Stimulated activated naive CD8-positive, alpha-beta T cell treated with anti-CD3 and anti-CD28 coated beads, Interleukin-15, Interleukin-2, amounts not matched to agents 100 U/mL and 50 U/mL, for 24 hours (primary cell): ENCODE measurements at places on chromosomes 1 and 21.

GRCh38 chr1:248860007-248860406 lies 1.1 kb upstream of the ZNF692 start:
- DNase-seq: no peak

DNA sequence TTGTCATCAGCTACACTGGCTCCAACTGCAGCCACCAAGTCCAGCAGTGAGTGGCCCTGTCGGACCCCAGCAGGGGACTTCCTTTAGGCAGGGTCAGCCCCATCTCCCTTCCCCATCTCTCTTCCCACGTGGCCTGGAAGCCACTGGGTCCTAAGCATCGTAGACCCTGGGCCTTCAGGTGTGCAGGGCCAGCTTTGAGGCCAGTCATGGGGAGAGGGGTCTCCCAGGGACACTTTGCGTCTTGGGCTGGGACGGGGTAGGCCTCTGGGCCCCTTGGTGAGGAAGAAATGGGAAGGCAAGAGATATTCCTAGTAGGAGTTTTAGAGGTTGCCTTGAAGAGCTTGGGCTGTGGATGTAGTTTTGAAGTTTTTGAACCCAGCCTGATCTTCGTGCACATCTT lies 12.1 kb upstream of the MIIP start:
- DNase-seq: no peak

GRCh38 chr21:29625990-29626389 lies 313.8 kb downstream of the GRIK1 start:
- no peak for DNase-seq

- DNase-seq: no peak
Measured at GRCh38 chr1:12466816-12467215, 151.2 kb downstream of the DHRS3 start.

GRCh38 chr1:162882248-162882674 lies 21.3 kb upstream of the CCDC190 start:
- no peak for DNase-seq

DNA sequence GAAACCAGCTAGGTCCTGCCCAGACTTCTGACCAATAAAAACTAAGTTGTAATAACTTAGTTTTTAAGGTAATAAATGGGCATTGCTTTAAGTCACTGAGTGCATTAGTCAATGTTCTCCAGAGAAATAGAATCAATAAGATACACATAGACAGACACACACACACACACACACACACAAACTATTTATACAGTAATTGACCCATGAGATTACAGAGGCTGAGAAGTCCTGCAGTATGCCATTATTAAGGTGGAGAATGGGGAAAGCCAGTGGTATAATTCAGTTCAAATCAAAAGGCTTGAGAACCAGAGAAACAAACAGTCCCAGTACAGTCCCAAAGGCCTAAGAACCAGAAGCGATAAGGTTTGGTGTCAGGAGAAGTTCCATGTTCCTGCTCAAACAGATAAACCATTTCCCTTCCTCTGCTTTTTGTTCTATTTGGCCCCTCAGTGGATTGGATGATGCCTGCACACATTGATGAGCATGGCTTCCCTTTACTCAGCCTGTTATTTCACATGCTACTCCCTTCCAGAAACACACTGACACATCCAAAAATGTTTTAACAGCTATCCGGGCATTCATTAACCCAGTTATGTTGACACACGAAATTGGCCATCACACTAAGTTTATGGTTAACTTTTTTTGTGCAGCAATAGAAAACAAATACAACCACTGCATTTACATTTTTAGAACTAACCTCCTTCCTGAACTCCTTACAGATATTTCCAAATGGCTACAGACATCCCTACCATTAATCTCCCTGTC lies 828.2 kb upstream of the NCAM2 start:
- DNase-seq: no peak

GRCh38 chr1:167746013-167746672 lies 24.4 kb downstream of the MPZL1 start:
- DNase-seq: no peak

DNA sequence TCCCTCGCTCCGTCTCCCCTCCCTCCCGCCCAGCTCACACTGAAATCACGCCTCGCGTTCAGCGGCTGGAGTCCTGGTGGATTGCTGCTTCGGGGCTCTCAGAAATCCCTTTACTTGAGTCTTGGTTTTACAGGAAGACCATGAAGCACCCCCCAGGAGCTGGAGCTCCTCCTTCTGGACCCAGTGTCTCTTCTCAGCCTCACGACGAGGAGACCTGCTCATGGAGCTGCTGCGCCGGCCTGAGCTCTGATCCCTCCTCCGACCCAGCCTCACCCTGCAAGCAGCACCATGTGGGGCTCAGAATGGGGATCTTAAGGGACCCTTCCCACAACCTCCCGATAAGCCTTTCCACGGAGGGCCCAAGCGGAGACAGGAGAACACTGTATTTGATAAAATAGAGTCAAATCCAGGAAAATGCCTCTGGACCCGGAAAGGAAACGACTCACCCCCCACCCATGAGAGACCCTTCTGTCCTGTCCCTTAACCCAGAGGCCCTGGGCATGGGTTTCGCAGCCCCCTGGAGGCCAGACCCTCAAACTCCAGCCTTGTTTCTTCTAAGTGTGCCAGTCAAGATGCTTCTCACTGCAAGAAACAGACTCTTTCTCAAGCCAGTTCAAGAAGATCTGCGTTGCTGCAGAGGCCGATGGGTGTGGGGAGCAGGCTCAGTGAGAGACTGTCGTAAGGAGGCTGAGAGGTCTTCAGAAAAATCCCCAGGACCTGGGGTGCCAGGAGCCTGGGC lies 26.1 kb downstream of the PDE9A start:
- DNase-seq: no peak

DNA sequence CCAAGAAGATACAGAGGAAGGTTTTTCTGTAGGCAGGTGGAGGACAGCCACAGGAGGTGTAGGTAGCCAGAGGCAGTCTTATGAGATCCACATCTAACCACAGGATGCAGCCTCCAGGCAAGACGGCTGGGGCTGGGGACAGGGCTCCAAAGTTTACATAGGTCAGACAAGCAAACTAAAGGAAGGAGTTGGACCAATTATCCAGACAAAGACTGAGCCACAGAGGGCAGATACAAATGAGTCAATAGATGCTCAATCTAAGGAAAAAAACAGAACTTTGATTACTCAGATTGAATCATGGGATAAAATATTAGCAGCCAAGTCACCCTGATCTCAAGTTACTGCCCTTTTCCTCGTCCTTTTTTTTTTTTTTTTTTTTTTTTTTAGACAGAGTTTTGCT lies 91.6 kb downstream of the RGS7 start:
- no peak for DNase-seq

DNA sequence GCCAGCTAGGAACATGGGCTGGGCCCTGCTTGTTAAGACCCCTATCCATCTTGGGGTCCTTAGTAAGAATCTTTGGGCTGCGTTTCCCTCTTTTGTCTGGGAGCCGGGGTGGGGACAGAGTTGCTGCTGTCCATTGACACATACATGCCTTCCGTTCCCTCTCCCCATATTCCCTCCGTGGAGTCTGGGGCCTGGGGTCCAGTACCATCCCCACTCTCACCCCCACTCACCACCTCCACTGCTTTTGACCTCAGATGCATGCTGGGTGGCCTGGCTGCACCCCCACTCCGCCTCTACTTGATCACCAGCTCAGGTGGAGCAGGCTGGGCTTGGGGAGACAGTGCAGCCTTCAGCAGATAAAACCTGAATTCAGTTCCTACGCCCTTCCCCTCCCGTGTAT lies 3.3 kb downstream of the RD3 start:
- DNase-seq: no peak

DNA sequence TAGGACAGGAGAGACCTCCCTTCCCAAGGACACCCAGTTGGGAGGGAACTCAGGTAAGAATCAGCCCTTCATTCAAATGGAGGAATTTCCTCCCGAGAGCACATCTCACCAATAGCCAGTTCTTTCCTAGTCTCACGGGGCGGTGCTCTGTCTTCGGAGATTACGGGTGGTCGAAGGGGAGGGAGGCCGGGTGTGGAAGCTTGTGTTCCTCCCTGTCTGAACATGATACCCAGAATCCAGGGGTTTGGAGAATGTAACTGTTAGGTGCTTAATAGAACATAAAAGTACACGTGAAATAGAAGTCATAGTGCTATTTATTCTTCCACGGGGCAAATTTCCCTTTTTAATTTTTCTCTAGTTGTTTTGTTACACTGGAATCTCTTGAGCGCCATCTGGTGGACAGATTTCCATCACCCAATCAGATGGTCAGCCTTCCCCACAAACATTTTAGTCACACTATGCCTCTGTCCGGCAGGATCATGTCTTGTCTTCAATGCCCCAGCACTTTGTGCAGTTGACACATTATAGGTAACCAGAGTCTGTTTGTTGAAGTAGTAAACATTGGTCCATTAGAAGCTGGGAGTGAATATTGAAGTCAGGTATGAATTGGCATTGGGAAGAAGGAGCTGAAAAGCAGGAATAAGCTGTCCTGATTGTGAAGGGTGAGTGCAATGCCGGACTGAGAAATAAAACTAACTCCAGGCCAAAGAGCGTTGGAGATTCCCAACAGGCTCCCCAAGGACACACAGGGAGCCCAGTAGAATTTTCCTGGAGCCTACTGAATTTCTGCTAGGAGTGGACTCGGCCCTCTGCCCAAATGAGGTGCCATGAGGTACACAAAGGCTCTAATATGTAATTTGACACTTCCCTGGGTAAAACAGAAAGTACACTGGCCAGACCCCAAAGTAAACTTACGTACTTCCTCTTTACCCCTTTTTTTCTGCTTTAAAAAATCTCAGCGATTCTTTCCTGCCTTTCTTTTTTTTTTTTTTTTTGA lies 27.6 kb upstream of the ZNF697 start:
- peak; percentile 81 for DNase-seq

- DNase-seq: no peak
Measured at GRCh38 chr1:172146141-172146850, 274.2 kb upstream of the C1orf105 start.

DNA sequence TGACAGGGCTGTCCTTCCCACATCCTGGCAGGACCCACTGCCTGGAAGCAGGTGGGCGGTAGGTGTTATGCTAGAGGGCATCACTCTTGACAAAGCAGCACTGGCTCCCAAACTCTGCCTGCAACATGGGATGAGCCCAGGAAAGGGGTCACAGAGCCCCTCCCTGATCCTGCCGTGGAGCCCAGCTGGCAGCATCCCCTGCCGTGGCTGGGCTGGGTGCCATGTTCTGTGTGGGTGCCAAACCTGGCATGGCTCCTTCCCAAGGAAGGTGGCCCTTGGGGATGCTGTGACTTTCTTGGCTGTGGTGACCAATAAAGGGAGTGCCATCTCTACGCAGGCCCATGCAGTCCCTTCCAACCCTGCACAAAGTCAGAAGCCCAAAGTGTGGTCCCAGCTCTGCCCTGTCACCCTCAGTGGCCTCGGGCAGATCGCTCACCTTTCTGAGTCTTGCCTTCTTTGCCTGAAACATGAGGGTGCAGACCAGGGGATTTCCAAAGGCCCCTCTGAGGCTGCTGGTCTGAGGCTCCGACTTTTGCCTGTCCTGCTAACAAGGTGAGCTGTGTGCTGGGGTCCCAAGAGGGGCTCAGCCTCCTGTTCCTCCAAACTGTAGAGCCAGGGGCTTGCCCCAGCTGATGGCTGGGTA lies 6.0 kb downstream of the CDK18 start:
- DNase-seq: no peak

DNA sequence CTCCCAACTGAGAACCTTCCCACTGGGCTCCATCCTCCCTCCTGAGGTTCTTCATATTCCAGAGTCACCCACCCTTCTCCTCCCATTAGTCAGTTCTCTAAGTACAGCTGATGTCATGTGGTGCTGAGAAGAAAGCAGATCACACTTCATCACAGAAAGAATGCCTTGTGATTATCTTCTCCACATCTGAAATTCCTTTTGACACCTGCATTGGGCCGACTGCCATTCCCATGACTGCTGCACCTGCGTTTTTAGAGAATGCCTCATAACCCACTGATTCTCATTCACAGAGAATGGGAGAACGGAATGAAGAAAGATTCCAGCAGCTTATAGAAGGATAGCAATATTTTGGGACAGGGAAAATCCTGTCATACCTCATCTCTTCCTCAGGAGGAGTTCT lies 14.3 kb downstream of the LEPR start:
- DNase-seq: no peak

GRCh38 chr1:17313530-17314309 lies 5.7 kb downstream of the PADI4 start:
- no peak for DNase-seq

DNA sequence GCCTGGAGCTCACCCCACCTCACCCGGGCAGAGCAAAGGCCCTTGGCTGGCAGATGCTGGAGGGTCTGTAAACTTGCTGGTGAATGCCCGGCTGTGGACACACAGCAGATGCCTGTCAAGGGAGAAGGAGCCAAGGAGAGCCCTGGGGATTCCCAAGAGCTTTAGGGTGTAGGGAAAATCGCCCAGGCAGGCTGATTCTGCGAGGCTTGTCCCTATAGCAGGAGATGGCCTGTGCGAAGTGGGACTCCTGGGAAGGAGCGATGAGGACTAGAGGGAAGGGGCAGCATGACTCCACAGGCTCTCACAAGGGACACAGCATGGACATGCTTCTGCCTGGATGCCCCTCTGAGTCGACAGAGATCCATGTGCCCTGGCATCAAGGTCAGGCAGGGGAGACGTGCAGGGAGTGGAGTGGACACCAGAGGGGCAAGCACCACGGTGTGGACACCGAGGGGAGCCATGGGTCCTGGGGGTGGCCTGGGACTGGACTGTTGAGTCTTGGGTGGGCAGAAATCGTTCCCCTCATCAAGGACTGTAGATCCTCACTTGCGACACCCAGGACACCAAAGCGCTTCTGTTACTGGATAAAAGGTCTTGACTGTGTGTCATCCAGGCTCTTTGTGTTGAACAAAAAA lies 71.4 kb upstream of the ABCG1 start:
- DNase-seq: no peak

DNA sequence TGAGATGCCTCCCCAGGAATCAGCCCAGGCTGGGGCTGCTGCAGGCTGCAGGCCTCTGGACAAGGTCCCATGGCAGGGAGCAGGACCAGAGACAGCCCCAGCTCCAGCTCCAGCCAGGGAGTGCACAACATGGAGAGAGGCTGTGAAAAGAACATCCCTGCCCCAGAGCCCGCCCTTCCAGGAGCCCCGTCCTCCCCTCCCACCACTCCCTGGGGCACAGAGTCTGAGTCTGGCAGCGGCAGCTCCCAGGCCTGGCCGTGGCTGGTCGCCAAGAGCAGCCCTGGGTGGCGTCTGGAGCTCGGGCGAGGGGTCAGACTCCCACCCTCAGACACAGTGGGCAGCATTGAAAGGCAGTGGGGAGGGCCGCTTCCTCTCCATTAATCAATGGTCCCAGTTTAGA lies 37.8 kb downstream of the MEGF6 start:
- no peak for DNase-seq

- DNase-seq: no peak
Measured at GRCh38 chr1:147218606-147219005, 6.5 kb downstream of the FMO5 start.

DNA sequence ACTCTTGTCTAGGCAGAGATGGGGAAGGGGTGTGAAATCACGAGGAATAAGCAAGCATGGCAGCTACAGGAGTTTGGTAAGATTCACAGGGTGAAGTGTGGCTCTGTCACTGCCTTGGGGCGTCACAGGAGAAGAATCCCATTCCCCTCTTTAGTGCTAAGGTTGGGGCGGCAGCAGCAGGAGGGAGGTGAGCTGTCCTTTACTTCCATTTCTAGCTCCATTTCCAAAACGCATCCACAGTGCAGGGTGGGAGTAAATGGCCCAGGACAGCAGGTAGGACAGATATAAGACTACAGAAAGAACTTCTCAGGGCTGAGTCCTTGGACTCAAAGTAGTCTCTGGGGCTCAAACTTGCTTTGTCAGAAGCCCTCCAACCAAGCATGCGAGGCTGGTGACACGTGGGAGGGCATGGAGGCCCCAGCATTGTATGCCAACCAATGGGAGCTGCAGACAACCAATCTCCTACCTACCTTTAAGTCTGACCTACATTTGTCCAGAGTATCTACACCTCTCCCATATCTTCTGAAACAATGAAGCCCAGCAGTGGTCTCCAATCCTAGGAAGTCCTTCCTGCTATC lies 8.5 kb downstream of the MEF2D start:
- DNase-seq: no peak
